Glomerular endothelial cell (primary cell): ENCODE measurements at places on chromosomes 3 and 15. TPM values are rescaled to one million over a fixed set of nuclear protein-coding genes. Genes with fewer than 3 reads are reported as not detected.

SLC28A2 gene
- total RNA-seq: not detected in 2 replicates

- no peak for DNase-seq
These were observed 18.9 kb downstream of the SH3BP5 start for GRCh38 chr3:15313461-15313860.

ALS2CL gene
- 7.8 and 13.5 TPM in 2 replicates for total RNA-seq

GRCh38 chr15:32987067-32987466, 207.4 kb downstream of the FMN1 start:
- DNase-seq: no peak

DNA sequence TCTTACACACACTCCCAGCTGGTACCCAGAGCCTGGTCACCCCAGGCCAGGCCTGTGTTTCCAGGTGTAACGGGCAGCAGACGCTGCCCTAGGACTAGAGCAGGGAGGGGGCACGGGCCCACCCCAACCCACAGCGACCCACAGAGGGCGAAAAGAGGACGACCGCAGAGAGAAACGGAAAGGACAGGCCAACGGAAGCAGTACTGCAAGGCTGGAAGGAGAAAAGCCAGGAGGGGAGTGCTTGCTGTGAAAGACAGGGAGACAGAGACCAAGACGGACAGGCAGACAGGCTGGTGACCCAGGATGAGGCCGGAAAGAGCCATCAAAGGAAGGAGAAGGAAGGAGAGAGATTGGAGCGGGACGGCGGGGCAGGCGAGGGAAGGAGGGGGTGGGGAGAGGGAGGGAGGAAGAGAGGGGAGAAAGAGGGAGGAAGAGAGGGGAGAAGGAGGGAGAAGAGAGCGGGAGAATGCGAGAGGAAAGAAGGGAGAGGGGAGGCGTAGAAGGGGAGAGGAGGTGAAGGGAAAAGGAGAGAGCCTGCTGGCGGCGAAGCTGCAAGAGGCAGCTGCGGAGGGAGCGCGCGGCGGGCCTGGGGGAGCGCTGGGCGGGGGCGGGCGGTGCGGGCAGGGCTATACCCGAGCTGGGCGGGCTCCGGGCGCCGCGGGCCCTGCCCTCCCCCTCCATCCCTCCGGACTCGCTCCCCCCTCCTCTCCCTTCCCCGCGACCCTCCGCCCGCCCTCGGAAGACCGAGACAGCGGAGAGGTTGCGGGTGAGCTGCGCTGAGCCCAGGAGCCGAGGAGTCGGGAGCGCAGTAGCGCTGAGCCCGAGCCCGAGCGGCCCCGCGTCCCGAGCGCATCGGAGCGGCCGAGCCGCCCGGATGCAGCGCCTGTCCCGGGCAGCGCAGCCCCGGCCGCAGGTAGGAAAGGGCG, at the start of gene SLC6A1:
SLC6A1 (plus strand) TSS at position 732 of the 926 bp plus-strand sequence. CDS start 24,464 bp downstream, outside the sequence.
- DNase-seq: no peak
